ENCODE measurements at places on chromosomes 4 and X.

- no peak for DNase-seq
Measured at GRCh38 chr4:173171098-173171497, 2.5 kb downstream of the GALNT7 start.

DNA sequence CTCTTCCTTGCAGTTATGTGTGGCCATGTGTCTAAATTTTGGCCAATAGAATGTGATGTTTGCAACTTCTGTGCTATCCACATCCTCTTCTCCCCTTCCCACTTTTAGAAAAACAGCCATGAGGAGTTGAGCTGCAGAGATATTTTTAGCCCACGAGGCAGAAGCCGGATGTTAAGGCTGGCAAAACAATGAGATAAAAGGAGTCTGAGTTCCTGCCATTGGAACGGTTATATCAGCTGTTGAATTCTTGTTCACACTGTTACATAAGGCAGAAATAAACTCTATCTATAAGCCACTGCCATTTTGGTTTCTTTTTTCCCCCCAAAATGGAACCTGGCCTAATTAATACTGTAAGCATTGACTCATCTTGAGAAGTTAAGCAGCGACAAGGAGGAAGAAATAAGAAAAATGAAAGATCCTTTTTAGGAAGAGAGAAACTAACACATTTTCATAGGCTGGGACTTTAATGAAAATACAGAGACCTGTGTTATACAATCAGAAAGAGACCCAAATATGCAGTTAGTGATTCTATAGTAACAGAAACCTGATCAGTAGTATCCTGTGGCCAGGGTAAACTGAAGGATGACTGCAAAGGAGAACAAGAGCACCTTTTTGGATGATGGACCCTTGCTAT, 200.5 kb downstream of the INPP4B start:
- DNase-seq = no peak

GRCh38 chr4:5051278-5052203, at the start of gene STK32B:
Gene STK32B (plus strand): TSS chr4:5051480.
- no peak for DNase-seq

- no peak for DNase-seq
Measured at GRCh38 chrX:114075073-114075673, 508.7 kb upstream of the HTR2C start.

GRCh38 chr4:66964467-66964866, 580.8 kb downstream of the CENPC start:
- DNase-seq = no peak

DNA sequence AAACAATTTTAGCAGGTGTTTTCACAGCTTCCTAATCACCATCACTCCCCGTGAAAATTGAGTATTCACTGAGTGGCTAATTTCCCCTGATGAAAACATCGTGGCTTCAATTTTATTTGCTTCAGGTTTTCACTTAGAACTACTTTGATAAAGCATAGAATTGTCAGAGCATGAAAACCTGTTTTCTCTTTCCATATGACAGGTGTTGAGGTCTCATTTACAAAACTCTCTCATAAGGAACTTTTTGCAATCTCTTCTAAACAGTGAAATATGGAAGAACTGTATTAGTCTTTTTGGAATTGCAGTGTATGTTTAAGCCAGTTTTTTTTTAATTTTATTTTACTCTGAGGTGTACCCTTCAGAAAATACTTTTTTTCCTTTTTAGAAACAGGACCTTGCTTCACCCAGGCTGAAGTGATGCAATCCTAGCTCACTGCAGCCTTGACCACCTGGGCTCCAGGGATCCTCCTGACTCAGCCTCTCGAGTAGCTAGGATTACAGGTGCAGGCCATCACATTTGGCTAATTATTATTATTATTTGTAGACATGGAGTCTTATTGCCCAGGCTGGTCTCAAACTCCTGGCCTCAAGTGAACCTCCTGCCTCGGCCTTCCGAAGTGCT, 111.2 kb upstream of the RAPGEF2 start:
- no peak for DNase-seq

All from tibial nerve (tissue), 4 donors.